ENCODE measurements at places on chromosomes 13 and 19.

- no peak for DNase-seq
Measured at GRCh38 chr13:61810065-61810464, 394.4 kb upstream of the PCDH20 start.

GRCh38 chr19:982567-983170 lies 1.5 kb upstream of the WDR18 start:
- peak; percentile 75 for DNase-seq

GRCh38 chr13:71879129-71879535 lies 12.1 kb upstream of the DACH1 start:
- DNase-seq = peak; percentile 25

GRCh38 chr19:43934985-43935708 lies at the start of gene ZNF45:
ZNF45 (minus strand) TSS chr19:43935282; CDS start chr19:43922185, 13,097 bp downstream.
- DNase-seq = peak; percentile 94

- DNase-seq = no peak
Measured at GRCh38 chr13:85694992-85695391, 104.2 kb downstream of the SLITRK6 start.

DNA sequence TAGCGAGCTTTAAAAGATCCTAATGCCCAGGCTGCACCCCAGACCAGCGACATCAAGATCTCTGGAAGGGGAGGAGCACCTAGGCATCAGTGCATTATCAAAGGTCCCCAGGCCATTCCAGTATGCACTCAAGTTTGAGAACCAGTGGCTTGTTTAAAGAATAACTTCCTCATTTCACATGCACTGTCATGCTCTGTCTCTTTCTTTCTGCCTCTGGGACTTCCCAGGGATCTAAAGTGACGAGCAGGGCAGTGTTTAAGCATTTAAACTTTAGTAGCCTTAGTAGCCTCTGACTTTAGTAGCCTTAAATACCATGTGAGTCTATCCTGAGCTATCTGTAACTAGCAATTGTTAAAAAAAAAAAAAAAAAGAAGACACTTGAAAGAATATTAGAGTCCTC lies 8.9 kb upstream of the FARP1 start:
- DNase-seq = no peak

- DNase-seq = no peak
Measured at GRCh38 chr19:49503582-49503962, 7.3 kb downstream of the RPS11 start.

DNA sequence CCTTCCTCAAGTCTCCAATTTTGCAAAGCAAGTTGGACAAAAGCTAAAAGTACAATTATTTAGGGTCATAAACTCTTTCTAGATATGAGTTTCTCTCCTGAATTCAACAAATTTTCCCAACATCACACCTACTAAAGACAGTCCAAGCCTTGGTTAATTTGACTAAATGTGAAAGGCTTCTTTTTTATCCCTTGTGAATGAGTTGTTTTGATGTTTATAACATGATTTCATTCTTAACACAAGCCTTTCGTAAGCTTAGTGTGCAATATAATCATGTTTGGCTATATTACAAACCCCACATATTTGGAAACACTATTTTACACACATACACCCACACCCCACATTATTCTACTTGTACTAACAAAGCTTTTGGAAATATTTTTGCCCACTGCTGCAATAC lies 57.3 kb downstream of the ZC3H13 start:
- no peak for DNase-seq

DNA sequence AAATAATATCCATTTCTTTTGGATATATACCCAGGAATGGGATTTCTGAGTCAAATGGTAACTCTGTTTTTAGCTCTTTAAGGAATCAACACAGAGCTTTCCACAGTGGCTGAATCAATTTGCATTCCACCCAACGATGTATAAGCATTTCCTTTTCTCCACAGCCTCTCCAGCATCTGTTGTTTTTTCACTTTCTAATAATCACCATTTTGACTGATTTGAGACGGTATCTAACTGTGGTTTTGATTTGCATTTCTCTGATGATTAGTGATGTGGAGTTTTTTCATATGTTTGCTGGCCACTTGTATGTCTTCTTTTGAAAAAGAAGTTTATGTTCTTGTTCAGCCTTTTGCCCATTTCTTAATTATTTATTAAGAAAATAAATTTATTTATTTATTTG lies 352.2 kb upstream of the OBI1 start:
- DNase-seq = no peak

DNA sequence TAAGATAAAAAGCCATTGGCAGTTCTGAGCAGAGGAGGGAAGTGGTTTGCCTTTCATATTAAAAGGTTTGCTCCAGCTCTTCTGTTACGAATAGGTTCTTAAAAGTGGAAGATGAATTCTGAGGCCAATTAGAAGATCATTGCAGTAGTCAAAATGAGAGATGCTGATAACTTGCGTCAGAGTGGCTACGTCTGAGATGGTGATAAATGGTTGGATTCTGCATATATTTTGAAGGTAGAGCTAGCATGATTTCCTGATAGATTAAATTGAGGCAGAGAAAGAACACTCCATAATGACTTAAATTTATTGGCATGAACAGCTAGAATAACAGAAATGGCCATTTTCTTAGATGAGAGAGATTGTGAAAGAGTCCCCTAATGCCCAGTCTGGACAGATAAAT lies 652.6 kb downstream of the DACH1 start:
- no peak for DNase-seq

- DNase-seq = no peak
Measured at GRCh38 chr19:9407827-9408226, 27.5 kb downstream of the ZNF266 start.
